ENCODE measurements at places on chromosomes 3 and 15. TPM values are rescaled to one million over a fixed set of nuclear protein-coding genes. Genes with fewer than 3 reads are reported as not detected.

DNA sequence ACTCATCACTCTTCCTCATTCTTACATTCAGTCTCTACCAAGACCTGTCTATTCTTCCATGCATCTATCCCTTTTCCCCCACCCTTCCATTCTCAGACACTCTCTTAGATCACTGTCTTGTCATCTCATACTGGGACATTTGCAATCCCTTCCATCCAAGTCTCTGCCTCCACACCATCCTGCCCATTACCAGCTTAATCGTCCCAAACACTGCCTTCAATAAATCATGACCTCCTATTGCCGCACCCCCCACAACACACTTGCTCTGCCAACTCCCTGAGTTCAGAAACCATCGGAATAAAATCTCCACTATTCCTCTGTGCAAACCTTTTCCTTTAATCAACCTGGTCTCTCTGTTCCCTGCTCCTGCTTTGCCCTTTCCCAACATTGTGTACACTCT, 18.9 kb downstream of the MYH15 start:
- DNase-seq, result no peak
- H3K27me3 ChIP-seq, result no peaks in the 10 kb centered on the region
- no peak overlapping the region for H3K27ac ChIP-seq
- H3K4me3 ChIP-seq, result no peak overlapping the region
- no peaks in the 10 kb centered on the region for H3K4me1 ChIP-seq

GRCh38 chr3:127337911-127338531, 50.2 kb upstream of the PRR20G start:
- no peaks in the 10 kb centered on the region for H3K36me3 ChIP-seq
- H3K27ac ChIP-seq, result no peak overlapping the region
- H3K4me1 ChIP-seq, result no peaks in the 10 kb centered on the region
- H3K4me3 ChIP-seq, result no peak overlapping the region
- H3K27me3 ChIP-seq, result peaks cover 9% of the 10 kb centered on the region

- no peaks in the 10 kb centered on the region for H3K4me1 ChIP-seq
- H3K27ac ChIP-seq, result no peak overlapping the region
- H3K36me3 ChIP-seq, result no peaks in the 10 kb centered on the region
- DNase-seq, result no peak
These were observed 159.4 kb upstream of the FEZF2 start for GRCh38 chr3:62532796-62533195.

DNA sequence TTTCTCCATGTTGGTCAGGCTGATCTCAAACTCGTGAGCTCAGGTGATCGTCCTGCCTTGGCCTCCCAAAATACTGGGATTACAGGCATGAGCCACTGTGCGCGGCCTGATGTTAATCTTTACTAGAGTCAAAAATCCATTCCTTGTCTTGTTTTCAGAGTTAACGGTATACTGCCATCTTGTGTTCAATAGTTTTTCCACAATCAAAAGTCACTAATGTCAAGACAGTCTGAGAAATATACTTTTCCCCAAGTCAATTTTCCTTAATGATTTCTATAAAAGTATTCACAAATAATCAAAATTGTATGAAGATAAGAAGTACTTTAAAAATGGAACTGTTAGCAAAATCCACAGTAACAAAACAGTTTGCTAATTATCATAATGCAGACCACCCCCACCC, 8.5 kb downstream of the CRBN start:
- H3K4me3 ChIP-seq, result no peak overlapping the region
- H3K27me3 ChIP-seq, result no peaks in the 10 kb centered on the region
- no peak for DNase-seq
- peaks cover 72% of the 10 kb centered on the region for H3K36me3 ChIP-seq
- H3K27ac ChIP-seq, result peak overlapping the region; percentile 69
- H3K4me1 ChIP-seq, result peaks cover 48% of the 10 kb centered on the region

DNA sequence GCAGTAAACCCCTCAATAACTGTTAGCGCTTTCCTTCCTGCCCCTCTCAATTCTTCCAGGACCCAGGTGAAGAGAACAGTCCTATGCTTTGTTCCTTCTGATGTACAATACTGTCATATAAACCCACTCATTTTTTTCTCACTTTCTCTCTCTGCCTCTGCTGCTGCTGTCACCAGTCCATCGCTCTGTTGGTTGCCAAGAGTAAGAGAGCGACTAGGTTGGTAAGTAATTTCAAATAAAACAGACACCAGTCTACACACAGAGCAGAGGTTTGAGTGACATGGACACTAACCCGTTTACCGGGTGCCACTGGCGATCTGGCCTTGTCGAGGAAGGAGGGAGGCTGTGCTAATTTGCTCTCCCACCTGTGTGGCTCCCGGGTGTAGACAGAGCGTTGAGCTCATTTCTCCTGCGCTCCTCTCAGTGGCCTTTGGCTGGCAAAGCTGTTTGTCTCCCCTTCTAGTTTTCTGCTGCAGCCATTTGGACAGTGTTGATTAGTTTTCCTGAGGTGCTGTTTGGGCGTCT, 215.4 kb downstream of the THSD4 start:
- H3K4me1 ChIP-seq, result no peaks in the 10 kb centered on the region
- no peak for DNase-seq
- H3K27me3 ChIP-seq, result no peaks in the 10 kb centered on the region
- H3K4me3 ChIP-seq, result no peak overlapping the region
- H3K36me3 ChIP-seq, result no peaks in the 10 kb centered on the region

- H3K36me3 ChIP-seq, result peaks cover 2% of the 10 kb centered on the region
- peak overlapping the region; percentile 67 for H3K27ac ChIP-seq
- DNase-seq, result peak; percentile 70
- H3K4me1 ChIP-seq, result peaks cover 97% of the 10 kb centered on the region
- no peaks in the 10 kb centered on the region for H3K27me3 ChIP-seq
These were observed 139.3 kb downstream of the FOXP1 start for GRCh38 chr3:71444028-71444860.

DNA sequence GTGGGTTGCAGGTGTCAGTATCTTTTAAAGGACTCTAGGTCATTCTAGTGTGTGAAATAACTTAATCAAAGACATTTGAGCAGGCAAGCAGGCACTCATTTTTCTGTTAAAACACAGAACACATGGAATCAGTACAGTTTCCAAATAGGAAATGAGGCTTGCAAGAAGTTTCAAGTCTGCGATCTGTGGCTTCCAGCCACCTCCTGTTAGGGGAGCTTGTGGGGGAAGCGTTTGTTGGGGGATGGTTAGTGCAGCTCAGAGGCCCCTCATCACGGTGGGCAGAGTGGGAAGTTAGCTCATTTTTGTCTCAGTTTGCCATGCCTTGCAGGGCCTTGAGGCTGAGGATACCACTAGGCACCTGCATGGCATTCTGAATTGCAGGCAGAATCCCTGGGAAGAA, 59.9 kb downstream of the SLC6A11 start:
- DNase-seq, result no peak
- H3K27ac ChIP-seq, result no peak overlapping the region
- no peaks in the 10 kb centered on the region for H3K36me3 ChIP-seq
- H3K4me3 ChIP-seq, result no peak overlapping the region
- no peaks in the 10 kb centered on the region for H3K4me1 ChIP-seq

DNA sequence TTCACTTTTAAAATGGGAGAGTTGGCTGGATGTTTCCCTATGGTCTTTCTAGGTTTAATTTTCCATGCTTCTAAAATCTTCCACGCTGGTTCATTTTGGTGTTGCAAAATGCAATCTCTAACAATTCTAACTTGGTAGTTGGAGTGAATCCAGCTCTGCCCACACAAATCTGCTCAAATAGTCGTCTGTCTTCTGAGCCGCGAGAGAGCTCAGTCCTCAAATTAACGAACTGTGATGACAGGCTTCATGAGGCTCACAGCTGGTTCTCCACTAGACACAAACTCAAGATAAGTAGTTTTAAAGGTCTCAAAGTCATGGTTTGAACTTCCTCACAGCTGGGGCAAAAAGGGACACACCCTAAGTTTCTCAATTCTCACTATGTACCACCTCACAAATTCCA, 178.6 kb upstream of the LYSMD4 start:
- H3K36me3 ChIP-seq, result no peaks in the 10 kb centered on the region
- H3K27ac ChIP-seq, result no peak overlapping the region
- no peak for DNase-seq
- H3K4me3 ChIP-seq, result no peak overlapping the region

- no peak overlapping the region for H3K4me3 ChIP-seq
- DNase-seq, result peak; percentile 58
- no peaks in the 10 kb centered on the region for H3K4me1 ChIP-seq
- H3K36me3 ChIP-seq, result no peaks in the 10 kb centered on the region
These were observed 7.8 kb upstream of the SUMF1 start for GRCh38 chr3:4474683-4475490.

DNA sequence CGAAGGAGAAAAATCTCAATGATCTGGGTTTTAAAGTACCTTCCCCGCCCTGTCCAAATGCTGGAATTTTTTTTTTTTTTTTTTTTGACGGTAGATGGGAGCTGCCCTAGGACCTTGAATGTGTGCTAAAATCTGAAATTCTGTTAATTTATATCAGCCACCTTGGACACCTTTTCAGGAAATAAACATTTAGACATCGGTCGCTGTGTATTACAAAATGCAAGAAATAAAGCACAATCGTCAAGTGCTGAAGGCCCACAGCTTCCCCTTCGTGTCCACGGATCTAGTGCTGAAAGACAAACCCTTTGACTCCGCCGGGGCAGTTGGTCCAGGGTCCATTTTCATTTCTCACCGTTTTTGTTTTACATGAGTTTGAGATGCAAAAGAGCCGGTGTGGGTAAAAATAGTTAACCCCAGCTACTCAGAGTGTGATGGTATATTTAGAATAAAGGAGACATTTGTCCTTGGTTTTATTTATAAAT, 90.2 kb upstream of the CHD2 start:
- peak overlapping the region; percentile 98 for H3K27ac ChIP-seq
- no peak for DNase-seq
- peak overlapping the region; percentile 59 for H3K4me3 ChIP-seq
- no peaks in the 10 kb centered on the region for H3K27me3 ChIP-seq
- peaks cover 59% of the 10 kb centered on the region for H3K4me1 ChIP-seq
- H3K36me3 ChIP-seq, result no peaks in the 10 kb centered on the region

DNA sequence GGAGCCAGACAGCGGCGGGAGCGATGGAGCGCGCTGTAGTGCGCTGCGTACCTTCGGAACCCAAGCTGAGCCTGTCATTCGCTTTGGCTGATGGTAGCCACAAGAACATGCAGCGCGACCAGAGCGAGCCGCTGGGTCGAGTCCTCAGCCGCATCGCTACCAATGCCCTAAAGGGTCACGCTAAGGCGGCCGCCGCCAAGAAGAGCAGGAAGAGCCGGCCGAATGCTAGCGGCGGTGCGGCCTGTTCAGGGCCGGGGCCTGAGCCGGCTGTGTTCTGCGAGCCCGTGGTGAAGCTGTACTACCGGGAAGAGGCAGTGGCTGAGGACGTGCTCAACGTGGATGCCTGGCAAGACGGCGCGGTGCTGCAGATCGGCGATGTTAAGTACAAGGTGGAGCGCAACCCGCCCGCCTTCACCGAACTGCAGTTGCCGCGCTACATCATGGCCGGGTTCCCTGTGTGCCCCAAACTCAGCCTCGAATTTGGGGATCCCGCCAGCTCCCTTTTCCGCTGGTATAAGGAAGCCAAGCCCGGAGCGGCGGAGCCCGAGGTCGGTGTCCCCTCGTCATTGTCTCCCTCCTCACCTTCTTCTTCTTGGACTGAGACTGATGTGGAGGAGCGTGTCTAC, 498 bp downstream of the PDE12 start:
- H3K27me3 ChIP-seq, result no peaks in the 10 kb centered on the region
- H3K4me3 ChIP-seq, result peak overlapping the region; percentile 88
- peaks cover 15% of the 10 kb centered on the region for H3K36me3 ChIP-seq

DNA sequence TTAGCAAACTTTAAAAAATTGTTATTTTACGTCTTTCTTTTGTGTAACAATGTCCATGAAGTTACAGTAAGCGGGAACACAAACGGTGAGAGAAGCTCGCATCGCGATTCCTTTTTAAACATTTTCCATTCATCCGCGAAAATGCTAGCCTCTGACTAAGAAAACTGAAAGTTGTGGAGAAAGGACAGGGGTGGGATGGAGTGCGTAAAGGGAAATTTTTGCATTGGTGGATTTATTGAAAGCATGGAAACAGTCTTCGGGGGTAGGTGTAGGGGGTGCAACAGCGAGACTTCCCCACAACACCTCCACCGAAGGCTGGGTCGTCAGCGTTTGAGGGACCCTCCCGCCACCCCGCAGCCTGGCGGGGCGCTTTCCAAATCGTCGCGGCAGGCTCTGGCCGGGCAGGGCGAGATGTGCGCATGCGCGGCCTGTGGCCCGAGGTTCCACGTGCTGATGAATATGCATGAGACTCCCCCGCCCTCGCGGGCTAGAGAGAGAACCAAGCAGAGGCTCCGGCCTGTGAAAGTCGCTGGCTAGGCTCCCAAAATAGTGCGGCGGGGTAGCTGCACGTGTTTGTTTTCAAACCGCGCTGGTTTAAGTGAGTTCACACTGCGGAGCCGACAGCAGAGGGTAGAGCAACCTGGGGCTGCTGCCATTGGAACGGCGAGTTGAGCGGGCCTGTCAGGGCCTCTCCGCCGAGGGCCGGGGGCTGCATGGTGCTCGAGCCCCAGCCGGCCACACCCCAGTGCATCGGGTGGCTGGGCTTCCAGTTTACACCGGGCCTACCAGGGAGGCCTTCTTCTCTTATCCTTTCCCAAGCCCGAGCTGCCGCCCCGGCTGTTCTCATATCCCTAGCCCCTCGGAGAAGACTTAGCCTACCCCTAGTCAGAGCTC, 9.9 kb downstream of the ZIC1 start:
- no peak for DNase-seq
- H3K4me3 ChIP-seq, result no peak overlapping the region
- H3K4me1 ChIP-seq, result no peaks in the 10 kb centered on the region
- peaks cover 70% of the 10 kb centered on the region for H3K27me3 ChIP-seq
- no peaks in the 10 kb centered on the region for H3K36me3 ChIP-seq

BTLA gene
- total RNA-seq, result 8.5 TPM

SCN11A gene
- not detected for total RNA-seq

B3GNT5 gene
- 0.60 TPM for total RNA-seq
